ENCODE measurements at places on chromosomes 6 and 20.

GRCh38 chr6:14703586-14703985, 542.3 kb upstream of the JARID2 start:
- DNase-seq, result no peak

GRCh38 chr6:139251045-139251690, 40.6 kb downstream of the TXLNB start:
- no peak for DNase-seq

DNA sequence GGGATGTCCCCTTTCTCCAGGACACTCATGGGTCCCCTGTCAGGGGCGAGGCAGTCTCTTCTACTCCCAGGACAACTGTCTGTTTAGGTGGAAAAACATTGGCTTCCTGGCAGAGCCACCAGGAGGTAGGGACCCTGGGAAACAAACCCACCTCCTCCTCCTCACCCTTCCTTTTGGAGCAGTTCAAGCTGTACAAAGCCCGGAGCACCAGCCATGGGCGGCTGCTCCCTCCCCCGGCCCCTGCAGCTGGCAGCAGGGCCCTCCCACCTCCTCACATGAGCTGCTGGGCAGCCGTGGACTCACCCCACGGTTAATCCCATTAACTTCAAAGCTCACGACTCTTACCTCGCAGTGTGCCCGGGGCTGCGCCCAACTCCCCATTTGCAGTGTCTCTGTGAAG, 48.6 kb downstream of the CDH4 start:
- no peak for DNase-seq

DNA sequence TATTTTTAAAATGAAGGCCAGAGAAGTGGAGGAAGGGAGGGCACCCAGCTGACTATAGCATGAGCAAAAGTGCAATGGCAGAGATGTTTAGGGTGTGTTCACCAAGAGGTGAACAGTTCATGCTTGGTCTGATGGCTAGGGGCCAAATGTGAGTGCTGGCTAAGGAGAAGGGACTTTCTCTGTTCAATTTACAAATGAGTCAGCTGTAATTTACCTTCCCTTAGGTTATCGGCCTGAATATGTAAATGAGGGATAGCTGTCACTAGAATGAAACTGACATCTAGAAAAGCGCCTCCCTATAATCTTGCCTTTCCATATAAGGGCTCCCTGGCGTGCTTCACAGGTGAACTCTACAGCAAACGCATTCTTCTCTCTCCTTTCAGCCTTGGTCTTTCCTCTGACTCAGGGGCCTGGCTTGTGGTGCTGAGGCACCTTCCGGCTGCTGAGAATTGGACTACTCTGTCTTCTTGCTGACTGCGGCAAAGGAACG, 114.7 kb upstream of the BACH2 start:
- DNase-seq, result peak; percentile 52

DNA sequence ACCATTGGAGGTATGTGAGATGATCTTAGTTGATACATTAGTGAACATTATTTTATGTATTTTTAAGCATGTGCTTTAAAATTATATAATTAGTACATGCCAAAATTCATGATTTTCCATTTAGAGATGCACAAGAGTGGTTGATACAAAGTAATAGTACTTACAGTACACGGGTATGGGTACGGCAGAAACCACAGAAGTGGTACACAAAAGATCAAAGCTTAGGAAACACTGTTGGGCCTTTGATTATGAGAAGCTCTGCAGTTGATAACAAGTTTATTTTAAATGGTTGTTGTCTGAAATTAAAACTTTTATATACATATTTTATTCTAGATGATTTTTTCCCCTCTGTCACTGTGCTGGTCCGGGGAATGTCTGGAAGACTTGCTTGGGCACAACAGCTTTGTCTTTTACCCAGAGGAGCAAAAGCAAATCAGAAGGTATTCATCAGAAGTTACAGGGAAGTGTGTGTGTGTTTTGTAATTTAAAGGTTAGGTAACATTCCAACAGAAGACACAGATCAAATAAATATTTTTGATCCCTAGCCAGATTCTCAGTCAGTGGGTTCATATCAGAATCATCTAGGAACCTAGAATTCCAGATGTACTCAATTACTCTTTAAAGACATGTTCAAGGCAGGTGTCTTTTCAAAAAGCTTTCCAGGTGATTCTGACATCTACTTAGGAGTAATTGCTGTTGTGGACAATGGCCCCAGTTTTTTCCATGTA, 32.5 kb upstream of the ADIG start:
- DNase-seq, result no peak

- no peak for DNase-seq
These were observed 47.1 kb upstream of the PNRC1 start for GRCh38 chr6:89033461-89033860.

DNA sequence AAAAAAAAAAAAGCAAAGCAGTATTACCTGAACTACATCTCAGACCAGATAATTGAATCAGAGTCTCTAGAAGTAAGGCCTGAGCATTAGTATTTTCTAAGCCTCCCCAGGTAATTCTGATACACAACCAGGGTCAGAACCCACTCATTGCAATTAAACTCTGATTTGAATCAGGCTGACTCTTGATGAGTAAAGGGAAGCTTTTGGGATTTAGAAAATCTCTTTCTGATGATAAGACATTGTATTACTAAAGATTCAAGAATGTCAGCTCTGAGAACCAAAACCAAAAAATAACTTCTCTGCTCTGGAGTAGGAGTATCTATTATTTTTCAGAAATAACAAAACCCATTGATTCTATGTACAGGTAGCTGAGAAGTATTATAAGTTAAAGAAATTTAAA, 100.1 kb upstream of the COL21A1 start:
- no peak for DNase-seq

DNA sequence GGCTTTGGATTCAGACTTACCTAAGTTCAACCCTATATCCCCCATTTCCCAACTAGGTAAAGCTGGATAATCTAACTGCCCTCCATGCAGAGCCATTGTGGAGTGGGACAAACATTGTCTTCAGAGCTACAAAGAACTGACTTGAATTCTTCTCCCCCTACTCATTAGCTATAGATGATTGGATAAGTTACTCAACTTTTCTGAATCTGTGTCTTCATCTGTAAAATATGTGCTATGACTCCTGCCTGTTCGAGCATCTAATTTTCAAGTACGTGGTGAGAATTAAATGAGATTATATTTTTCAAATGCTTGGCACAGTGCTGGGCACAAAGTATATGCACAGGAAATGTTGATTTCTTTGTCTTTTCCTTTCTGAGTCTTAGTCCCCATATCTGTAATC, 240.3 kb upstream of the TCF21 start:
- no peak for DNase-seq

GRCh38 chr6:111614833-111615582, 9.3 kb upstream of the TRAF3IP2 start:
- DNase-seq, result no peak

DNA sequence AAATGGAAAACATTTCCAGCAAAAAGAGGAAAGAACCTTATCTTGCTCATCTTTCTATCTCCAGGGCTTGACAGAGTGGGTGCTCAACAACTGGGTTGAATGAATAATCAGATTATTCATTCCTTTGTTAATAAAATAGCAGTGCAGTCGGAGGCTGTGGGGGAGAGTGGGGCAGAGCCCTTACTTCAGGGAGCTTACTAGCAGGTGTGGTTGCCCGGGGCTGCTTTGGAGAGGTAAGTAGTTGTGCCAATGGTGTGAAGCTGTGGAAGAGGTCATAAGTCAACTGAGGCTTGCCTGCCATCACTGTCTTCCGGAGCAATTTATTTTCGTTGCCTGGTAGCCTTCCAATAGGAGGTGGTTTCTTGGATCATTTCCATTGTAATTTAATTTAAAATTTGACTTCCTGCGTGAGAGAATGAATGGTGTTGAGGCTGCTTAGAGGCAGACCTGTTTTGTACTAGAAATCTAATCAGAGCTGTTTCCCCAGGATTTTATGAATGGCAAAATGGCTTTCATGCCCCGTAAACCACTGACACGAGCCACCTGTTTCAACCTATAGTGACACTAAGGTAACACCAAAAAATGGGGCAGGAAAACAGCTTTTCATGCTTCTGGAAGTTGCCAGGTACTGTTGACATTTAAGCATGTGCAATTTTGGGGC, 51.4 kb downstream of the ZDHHC14 start:
- no peak for DNase-seq

DNA sequence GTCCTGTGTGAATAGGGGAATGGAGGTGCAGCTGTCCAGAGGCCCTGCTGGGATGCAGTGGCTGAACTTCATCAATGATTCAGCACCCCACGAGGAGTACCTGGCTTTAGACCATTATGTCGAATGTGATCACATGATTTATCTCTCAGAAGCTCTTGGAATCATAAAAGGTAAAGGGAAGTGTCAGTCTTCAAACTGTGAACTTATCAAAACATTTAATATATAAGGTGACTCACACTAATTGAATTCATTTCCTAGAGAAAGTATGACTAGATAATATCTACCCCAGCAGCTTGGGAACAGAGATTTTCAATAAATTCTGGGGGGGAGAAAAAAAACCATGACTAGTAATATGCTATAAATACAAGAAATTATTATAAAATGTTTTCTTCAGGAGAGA, 29.5 kb downstream of the ALDH8A1 start:
- DNase-seq, result no peak

GRCh38 chr6:141598487-141598886, 534.2 kb upstream of the GJE1 start:
- DNase-seq, result no peak

- no peak for DNase-seq
These were observed 12.7 kb downstream of the NOL4L start for GRCh38 chr20:32572271-32572968.

DNA sequence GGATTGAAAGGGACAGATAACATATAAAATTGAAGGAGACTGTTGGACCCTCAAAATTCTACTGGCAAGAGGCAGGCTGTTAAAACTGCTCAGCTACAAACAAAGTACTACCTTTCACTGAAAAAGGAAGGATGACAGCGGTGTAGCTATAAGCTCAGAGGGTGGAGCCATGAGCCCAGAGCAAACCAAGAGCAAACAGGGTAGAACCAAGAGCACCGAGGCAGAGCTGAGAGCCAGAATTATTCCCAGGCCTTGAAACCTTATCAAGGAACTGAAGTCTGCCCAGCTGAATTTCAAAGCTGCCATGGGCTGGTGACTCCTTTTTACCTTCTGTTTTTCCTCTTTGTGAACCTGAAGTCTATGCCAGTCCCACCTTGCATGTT, 74.7 kb upstream of the SLC4A11 start:
- DNase-seq, result no peak

DNA sequence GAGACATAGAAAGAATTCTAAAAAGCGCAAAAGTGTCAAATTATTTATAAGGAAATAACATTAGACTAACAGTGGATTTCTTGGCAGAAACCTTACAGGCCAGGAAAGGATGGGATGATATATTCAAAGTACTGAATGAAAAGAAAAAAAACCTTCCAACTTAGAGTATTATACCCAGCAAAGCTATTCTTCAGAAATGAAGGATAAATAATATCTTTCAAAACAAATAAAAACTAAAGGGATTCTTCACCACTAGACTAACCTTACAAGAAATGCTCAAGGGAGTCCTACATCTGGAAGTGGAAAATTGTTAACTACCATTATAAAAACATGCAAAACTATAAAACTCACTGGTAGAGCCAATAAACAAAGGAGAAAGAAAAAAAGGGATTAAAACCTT, 65.8 kb downstream of the SLC22A2 start:
- no peak for DNase-seq

GRCh38 chr6:142412658-142413057, 110.9 kb downstream of the ADGRG6 start:
- DNase-seq, result no peak

- no peak for DNase-seq
These were observed 12.4 kb downstream of the C20orf96 start for GRCh38 chr20:278181-278580.

- no peak for DNase-seq
These were observed 6.4 kb upstream of the SLC2A12 start for GRCh38 chr6:134058622-134059366.

GRCh38 chr6:118494091-118494490, 54.0 kb upstream of the PLN start:
- DNase-seq, result no peak

DNA sequence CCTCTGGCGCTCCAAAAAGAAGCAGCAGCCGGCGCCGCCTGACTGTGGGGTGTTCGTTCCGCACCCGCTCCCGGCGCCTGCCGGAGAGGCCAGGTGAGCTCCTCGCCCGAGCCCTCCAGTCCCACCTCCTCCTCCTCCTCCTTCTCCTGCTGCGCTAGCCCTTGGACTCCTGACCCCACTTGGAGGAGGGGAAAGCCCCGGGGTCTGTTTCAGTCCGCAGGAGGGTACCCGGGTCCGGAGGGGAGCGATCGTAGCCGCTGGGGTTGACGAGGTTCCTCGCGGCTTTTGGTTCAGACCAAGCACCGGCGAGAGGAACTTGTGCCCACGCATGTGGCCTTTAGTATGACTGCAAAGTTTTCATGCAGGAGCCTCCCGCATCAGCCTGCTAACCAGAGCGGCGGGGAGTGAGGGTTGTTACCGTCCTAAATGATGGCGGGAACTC, 493 bp downstream of the CRYBG1 start:
- DNase-seq, result no peak

DNA sequence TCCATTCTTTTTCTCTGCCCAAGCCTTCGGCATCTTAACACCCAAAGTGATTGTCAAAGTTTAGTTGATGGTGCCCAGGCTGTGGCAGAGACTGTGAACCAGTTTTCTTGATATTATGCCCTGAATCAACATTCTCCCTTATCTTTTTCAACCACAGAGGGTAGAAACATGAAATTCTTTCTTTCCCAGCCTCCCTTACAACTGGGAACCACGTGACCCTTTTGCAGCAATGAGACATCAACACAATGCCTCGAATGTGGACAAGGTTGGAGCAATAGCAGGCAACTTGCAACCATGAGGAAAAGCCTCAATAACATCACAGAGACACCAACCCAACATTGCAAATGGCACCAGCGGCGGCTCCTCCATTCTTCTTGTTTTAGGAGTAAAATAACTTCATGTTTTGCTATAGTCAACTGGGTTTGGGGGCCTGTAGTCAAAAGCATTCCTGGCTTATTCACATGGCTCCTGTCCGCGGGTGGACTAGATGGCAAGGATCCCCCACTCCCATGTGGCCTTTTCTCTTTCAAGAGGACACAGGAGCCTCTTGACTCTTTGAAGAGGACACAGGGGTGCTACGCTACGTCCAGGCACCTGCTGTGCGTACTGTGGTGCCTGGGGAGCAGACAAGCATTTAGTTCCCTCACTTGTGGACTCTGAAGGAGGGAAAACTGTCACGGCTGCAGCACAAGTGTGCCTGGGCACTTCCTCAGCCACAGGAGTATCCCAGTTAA, 90.5 kb downstream of the NOL4L start:
- no peak for DNase-seq

DNA sequence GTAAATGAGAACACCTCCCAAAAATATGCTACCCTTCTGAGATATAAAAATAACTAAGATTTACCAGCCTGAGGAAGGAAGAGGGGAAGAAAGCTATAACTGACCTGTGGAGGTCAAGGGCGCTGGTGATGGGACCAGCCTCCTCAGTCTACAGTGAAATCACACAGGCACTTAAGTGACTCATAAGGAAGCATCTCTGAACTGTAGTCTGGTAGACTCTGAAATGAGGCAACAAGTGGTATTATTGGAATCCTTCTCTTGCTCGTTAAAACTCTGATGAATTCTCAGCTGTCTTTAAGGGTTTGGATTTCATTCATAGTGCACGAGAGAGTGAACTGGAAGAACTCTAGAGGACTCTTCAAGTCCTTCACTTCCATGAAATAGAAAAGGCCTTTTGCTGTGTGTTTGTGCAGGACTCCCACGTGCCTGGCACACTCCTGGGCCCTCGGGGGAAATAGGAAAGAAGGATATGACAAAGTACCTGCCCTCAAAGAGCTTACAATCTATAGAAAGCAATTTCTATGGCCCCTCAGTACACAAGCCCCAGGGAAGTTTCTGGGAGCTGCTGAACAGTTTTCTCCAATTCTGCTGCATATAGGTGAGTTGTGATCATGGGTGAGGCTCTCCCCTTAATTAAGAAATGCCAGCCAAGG, 231.8 kb upstream of the RREB1 start:
- no peak for DNase-seq

GRCh38 chr6:17490724-17491123, 97.3 kb downstream of the CAP2 start:
- DNase-seq, result no peak
